Esophagus squamous epithelium (tissue), 5 donors: ENCODE measurements at places on chromosomes 1 and 21.

GRCh38 chr1:246149543-246149942, 357.5 kb downstream of the SMYD3 start:
- no peak for DNase-seq

DNA sequence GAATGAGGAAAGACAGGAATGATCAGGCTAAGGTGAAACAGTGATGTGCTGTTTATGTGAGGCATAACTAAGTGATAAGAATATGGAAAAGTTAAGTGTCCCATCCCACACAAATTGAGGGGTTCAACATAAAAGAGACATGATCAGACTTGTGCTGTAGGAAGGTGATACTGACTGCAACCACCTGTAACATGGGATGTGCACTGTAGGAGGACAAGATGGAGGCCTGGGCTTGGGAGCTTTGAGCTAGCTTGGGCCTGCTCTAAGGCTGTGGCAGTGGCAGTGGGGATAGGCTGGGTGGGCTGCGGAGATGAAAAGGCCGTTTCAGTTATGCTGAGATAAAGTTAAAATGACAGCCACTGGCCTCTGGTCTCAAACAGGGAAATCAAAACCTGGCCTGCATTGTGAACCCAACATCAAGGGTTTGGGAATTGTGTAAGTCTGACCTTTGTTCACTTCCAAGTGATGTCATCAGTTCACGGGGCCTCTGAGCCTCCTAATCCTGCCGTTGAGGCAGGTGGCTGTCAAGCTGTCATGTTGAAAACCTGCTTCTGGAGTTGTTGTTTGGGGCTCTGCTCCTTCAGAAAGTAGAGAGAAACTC, 61.2 kb upstream of the TENT5C start:
- no peak for DNase-seq

GRCh38 chr1:61054601-61054993, 27.8 kb upstream of the NFIA start:
- no peak for DNase-seq

DNA sequence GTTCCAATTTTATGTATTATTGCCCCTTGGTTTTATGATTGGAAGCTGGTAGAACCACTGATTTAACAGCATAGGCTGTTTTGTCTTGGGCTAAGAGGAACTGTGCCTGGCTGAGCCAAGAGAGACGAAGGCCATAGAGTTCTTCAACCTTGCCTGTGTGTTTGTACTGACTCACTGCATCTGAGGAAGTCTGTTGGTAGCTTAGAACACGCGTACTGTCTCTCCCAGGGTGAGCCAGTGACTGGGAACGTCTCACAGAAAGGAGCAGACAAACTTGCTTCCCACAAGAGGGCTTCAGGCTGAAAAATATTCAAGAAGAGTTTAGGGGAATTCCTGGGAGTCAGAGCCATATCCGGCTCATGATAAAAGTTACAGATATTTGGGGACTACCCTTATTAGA, 14.9 kb downstream of the TMEM51 start:
- DNase-seq, result no peak

GRCh38 chr1:240031009-240031408, 60.7 kb upstream of the FMN2 start:
- DNase-seq, result no peak

DNA sequence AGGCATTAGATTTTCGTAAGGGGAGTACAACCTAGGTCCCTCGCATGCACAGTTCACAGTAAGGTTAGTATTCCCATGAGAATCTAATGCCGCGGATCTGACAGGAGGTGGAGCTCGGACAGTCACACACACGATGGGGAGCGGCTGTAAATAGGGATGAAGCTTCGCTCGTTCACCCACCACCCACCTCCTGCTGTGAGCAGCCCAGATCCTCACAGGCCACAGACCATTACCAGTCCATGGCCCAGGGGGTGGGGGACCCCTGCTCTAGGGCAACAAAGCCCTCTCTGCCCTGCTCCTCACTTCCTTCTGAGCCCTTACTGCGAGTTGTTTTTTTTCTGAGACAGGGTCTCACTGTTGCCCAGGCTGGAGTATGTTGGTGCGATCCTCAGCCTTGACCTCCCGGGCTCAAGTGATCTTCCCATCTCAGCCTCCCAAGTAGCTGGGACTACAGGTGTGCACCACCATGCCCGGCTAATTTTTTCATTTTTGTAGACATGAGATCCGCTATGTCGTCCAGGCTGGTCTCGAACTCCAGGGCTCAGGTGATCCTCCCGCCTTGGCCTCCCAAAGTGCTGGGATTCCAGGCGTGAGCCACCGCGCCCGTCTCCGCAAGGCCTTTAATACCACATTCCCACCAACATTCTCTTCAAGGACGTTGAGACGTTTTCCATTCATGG, 21.3 kb downstream of the TRPM2 start:
- DNase-seq, result no peak

GRCh38 chr1:59570524-59570923, 244.2 kb upstream of the HOOK1 start:
- DNase-seq, result no peak

DNA sequence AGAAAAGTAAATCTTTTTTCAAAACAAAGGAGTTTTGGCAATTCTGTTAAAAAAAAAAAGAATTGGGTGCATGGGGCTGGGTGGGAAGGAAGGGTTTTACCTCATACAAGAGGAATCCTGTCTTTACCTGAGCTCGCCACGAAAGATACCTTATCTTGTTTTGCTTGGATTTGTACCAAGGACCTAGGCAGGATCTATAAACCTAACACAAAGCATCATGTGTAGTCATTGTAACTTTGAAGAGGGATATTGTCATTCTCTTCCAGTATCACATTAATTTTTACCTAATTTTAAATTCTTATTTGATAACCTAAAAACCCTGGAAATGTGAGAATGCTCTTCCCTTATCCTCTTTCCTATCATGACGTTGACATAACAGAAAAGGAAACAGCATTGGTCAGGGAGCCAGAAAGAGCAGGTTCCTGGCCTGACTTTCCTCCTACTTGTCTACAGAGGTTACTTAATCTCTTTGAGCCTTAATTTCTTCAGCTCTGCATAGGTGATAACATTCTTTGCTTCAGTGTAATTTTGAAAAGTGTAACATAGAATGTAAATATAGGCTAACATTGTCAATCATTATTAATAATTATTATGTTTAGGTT, 4.0 kb upstream of the LAMC1 start:
- DNase-seq, result no peak

- no peak for DNase-seq
Measured at GRCh38 chr1:61397935-61398334, 315.6 kb downstream of the NFIA start.
